Peyer's patch (tissue), 4 donors: ENCODE measurements at places on chromosomes 3 and 15. TPM values are rescaled to one million over a fixed set of nuclear protein-coding genes. Genes with fewer than 3 reads are reported as not detected.

- DNase-seq: no peak
- H3K36me3 ChIP-seq: no peaks in the 10 kb centered on the region
- no peaks in the 10 kb centered on the region for H3K27me3 ChIP-seq
- no peak overlapping the region for H3K27ac ChIP-seq
- no peak overlapping the region for H3K4me3 ChIP-seq
Measured at GRCh38 chr3:29079358-29079757, 201.5 kb upstream of the RBMS3 start.

DNA sequence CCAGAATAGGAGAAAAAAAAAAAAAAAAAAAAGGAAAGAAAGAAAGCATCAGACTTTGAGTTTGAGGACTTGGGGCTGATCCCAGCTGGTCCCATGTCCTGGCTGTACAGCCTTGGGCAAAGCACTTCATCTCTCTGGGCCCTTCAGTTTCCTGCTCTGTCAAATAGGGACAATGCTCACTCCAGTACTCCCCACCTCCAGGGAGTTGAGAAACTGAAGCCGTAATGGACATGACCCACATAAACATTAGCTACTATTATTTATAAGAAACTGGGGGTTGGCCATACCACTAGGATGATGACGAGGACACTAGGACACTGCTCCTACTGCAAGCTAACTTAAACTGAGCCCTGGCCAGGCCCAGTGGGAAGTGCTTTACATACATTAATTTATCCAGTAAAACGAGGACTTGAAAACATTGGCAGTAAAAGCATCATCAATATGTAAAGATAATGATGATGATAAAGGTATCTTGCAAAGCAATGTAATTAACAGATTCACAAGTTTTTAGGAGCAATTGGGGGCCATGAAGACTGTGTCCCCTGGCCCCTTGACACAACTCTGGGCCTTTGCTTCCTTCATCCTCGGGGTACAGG is 22.9 kb upstream of the SMAD6 start:
- no peaks in the 10 kb centered on the region for H3K36me3 ChIP-seq
- H3K27ac ChIP-seq: no peak overlapping the region
- H3K27me3 ChIP-seq: no peaks in the 10 kb centered on the region

DNA sequence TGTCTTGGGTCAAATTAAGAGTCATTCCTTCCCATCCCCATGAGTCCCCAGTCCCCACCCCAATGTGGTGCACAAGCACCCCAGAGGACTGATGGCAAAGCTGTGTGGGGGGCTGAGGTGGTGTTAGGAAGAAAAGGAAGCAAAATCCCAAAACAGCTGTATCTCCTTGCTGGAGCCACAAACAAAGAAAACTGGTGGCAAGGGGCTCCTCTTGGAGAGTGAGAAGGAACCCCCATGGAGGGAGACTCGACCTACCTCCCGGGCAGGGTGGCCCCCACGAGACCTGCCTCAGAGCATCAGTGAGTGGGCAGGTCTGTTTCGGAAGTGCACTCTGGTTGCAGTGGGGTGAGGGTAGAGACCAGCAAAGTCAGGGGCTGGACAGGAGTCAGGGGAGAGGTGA is 29.2 kb downstream of the PRR23E start:
- no peak for DNase-seq
- H3K4me1 ChIP-seq: no peaks in the 10 kb centered on the region
- no peak overlapping the region for H3K4me3 ChIP-seq
- H3K36me3 ChIP-seq: no peaks in the 10 kb centered on the region
- no peak overlapping the region for H3K27ac ChIP-seq

Gene NAALADL2
- total RNA-seq: 34.7 TPM

DNA sequence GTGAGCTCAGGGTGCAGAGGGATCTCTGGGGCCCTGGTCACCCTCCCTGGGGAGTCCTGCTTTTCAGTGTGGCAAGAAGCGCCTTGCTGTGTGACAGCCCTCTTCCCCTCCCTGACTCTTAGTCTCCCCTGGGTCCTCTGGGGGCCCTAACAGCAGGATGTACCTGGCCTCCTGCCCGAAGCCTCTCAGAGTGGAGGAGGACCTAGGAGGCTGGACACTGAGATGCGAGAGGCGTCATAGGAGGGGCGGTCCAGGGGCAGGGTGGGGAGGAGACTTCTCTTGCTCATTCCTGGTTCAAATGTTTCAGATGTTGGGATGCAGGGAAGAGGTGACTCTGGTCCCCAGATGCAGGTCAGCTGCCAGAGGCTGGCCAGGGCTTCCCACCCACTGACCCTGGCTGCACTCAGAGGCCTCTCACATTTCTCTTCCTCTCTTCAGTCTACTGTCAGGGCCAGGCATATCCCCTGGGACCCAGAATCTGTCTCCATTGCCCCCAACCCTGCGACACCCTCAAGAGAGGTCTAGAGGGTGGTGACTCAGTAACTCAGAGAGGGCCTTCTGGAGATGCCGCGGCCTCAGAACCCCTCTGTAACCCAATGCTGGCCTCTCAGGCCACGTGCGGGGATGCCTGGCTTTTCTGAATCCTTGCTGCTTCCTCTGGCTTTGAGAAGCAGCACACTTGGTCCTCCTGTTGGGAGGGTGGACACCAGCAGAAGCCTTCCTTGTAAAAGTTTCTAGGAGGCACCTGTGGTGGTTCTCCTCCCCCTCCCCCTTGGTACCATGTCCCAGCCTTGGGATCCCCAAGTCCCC is 25.9 kb downstream of the SNX33 start:
- H3K4me3 ChIP-seq: no peak overlapping the region
- peak overlapping the region; percentile 52 for H3K27ac ChIP-seq
- H3K36me3 ChIP-seq: no peaks in the 10 kb centered on the region
- H3K27me3 ChIP-seq: no peaks in the 10 kb centered on the region
- H3K4me1 ChIP-seq: no peaks in the 10 kb centered on the region
- peak; percentile 65 for DNase-seq

- DNase-seq: peak; percentile 57
- no peaks in the 10 kb centered on the region for H3K4me1 ChIP-seq
Measured at GRCh38 chr3:111392894-111393398, 149.1 kb upstream of the CD96 start.

DNA sequence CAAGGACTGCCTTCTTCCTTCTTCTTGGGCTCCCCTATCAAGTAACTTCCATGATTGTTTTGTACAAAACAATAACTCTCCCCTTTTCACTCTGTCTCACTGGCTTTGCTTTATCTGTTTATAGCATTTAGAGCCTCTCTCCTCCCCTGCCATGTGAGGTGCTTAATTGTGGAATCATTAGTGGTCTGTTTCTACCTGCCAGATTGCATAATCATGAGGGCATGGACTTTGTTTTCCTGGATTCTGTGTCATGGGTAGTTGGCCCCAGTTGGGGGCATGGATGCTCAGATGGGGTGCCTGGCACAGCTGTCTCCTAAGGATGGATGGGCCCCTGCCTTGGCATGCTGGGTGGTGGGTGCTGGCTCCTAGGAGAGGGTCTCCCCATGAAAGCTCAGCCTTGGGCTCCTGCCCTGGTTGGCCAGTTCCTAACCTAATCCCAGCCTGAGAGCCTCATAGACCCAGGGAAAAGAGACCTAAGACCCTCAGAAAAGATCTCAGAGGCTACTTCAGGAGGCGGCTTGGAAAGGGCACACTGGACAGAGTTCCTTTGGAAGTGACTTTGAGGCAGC is 8.0 kb upstream of the CTXND1 start:
- H3K36me3 ChIP-seq: no peaks in the 10 kb centered on the region
- H3K4me1 ChIP-seq: no peaks in the 10 kb centered on the region
- no peak for DNase-seq
- H3K27ac ChIP-seq: no peak overlapping the region
- H3K27me3 ChIP-seq: no peaks in the 10 kb centered on the region
- H3K4me3 ChIP-seq: no peak overlapping the region

DNA sequence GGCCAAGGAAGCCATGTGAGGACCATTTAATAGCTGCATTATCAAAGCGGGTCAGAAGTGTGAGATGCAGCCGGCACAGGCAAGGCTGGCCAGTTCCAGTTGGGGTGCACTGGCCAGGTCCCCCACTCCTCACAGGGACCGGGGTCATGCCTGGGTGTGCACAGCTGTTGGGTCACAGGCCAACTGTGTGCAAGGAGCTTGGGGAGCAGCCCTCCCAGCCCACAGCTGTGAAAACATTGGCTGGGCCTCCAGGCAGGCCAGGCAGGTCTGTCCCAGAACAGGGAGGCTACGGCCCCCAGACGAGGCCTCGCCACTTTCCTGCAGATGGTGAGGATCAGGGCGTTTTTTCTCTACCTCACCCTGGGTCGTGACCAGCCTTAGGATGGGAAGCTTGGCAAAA is 521.0 kb downstream of the NTRK3 start:
- H3K27ac ChIP-seq: no peak overlapping the region
- no peaks in the 10 kb centered on the region for H3K27me3 ChIP-seq
- no peaks in the 10 kb centered on the region for H3K4me1 ChIP-seq
- no peak overlapping the region for H3K4me3 ChIP-seq

Gene EXD1
- not detected for total RNA-seq

- DNase-seq: no peak
- no peaks in the 10 kb centered on the region for H3K36me3 ChIP-seq
- H3K4me1 ChIP-seq: peaks cover 13% of the 10 kb centered on the region
- no peak overlapping the region for H3K4me3 ChIP-seq
- H3K27me3 ChIP-seq: no peaks in the 10 kb centered on the region
Measured at GRCh38 chr15:73923156-73923487, 3.1 kb upstream of the LOXL1 start.

GRCh38 chr3:168272343-168272985 is 176.7 kb upstream of the GOLIM4 start:
- no peak overlapping the region for H3K27ac ChIP-seq
- H3K27me3 ChIP-seq: no peaks in the 10 kb centered on the region
- H3K36me3 ChIP-seq: no peaks in the 10 kb centered on the region
- no peak for DNase-seq
